ENCODE measurements at places on chromosomes 7 and 10.

DNA sequence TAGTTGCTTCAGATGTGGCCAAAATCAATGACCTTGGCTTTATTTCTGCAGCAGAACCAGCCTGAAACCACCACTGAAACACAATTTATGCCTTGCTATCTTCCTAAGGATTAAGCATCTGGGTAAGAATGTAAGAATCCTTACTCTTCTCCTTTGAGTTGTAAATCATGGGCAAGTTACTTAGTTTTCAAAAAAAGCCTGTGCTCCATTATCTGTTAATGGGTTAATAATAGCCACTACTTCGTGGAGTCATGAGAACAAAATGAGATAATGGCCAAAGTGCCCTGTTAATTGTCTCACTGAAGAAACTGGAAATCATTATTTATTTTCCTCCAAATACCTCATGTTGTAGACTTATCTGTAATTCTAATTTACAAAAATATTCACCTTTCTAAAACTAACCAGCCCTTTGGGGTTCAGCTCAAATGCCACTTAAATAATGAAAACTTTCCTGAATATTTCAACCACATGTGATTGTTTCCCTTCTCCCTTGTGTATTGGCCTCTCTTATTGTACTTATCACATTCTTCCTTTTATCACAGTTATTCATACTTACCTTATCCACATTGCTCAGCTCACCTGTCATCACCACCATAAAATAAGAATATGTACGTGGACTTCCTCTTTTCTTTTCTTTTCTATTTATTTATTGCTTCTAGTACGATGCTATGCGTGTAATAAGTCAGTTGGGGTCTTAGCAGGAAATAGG, 2.0 kb upstream of the AASS start:
- no peak for DNase-seq

DNA sequence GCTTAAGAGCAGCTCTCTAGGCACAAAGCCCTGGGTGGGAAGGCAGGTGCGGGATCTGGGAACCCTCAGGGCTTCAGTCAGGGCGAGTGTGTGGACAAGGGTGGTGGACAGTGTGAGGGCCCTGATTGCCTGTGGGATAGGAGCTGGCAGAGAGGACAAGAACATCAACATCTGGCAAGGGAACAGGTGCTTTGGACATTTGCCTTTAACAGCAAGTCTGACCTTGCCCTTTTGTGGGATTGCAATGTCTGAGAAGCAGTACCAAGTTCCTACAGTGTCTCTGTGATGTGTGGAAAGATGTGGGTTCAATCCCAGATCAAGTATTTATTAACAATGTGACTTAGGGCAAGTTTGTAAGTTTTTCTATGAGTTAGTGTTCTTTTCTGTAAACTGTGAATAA, 46.7 kb downstream of the TFAM start:
- no peak for DNase-seq

- DNase-seq, result no peak
These were observed 170.1 kb downstream of the TMEM26 start for GRCh38 chr10:61283066-61283465.

DNA sequence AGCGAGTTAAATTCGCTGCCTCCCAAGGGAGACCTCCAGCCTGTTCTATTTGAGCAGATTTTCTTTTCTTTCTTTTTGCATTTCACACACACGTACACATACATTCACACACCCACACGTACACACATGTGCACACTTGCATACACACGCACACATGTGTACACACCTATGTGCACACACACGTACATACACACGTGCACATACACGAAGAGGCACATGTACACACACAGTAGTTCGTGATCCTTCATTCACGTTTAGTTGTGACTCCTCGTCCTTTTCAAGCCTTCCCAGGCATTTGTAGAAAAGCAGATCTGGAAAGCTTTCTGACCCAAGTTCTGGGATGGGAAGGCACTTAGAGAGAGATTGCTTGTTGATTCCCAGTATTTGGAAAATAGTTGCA, 290.8 kb upstream of the COBL start:
- no peak for DNase-seq

- peak; percentile 50 for DNase-seq
These were observed 559 bp downstream of the DBF4 start for GRCh38 chr7:87876869-87877234.

DNA sequence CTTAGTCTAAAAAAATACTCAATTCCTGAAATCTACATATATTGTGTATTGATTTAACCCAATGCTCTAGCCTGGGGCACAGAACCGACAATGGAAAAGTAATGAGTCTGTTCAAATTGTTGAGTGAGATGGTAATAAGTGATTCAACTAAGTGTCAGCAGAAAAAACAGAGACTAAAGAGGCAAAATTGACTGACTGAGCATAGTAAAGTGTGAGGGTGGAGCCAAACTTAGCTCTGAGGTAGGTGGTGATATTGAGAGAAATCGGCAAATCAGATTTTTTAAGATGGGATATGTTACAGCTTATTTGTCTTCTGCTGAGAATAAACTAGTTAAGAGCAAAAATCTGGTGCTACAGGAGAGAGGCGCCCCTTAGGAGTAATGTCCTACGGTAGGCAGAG, 764.0 kb upstream of the LRRN3 start:
- DNase-seq, result no peak

DNA sequence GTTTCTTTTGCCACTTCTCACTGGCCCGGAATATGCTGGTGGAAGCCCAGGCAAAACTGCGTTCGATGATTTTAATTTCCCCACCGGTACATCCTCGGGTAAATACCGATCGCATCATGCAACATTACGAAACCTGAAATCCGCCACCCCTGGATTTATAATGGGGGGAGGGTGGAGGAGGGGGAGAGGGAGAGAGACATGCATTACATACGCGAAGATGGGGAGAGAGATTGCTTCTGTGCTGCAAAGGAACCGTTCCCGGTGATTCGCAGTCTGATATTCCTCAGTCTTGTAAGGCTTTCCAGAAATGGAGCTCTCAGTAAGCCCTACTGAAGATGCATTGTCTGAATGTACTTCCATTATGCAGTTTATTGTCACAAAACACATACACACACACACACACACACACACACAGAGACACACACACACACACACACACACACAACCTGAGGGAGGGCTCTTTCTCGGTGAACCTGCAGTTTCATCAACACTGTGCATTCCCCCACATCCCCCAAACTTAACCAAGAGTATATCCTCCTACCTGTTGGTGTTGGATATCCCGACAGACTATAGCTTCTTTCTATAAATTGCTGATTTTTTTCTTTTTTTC, 741 bp downstream of the GPR85 start:
- no peak for DNase-seq

- DNase-seq, result no peak
These were observed 23.0 kb upstream of the SVIL start for GRCh38 chr10:29657719-29658274.

DNA sequence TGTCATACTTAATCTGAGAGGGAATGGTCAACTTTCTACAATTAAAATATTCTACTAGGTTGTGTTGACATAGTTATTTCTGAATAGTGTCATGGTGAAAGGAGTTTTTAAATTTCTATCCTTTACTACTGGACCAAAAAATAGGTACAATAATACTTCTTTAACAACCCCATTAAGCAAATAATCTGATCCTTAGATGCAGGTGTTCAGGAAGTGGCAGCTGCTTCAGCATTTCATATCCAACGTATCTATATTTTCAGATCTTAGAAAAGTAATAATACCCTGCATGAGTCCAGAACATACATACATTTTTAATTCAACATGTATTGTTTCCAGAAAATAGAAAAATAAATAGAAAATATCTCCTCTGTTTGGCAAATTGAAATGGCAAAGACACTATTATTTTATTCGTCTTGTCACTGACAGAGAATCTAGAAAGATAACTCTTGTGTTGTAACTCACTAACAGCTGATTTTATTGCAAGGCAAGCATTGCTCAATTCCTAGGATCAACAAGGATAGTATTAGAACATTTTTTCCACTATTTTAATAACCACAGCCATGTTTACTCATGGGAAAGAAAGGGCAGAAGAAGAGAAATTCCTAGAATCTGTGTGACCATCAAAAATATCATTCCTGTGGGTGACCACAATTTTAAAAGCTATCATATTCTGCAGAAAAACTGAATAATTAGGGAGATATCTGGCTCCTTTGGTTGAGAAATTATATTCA, 159.3 kb upstream of the CNTNAP2 start:
- DNase-seq, result no peak

DNA sequence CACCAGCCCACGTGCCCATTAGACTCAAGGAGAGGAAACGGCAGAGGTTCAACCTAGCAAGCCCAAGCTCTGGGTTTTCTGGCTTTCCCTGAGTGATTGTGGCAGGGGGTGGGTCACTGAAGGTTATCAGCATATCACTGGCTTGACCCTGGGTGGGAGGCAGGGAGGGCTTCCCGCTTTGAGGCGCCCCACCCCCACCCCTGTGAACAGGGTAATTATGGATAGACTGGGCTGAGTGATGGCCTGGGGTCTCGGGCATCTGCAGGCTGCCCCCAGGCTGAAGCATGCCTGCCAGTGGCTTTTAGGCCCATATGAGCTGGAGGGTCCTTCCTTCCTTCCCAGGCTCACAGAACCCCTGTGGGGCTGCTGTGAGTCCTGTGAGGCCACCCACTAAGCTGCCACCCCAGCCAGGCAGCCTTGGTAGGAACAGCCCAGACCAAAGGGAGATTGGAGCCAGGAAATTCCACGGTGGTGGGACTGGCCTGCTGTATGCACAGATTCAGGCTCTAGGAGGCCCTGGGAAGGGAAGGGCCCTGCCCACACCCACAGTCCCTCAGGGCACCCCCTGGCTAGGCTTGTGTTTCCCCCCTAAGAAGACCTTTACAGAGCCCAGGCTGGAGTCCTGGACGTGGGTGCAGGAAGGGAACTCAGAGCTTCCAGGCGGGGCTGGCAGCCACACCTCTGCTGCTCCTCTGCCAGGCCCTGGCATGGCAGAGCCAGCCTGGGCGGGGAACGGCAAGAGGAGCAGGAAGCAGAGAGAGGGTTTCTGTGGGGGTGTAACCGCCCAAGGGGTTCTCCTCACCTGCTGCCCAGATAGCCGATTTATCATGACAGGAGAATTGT, 33.1 kb downstream of the GPRIN2 start:
- DNase-seq, result no peak

GRCh38 chr10:24153031-24153430, 55.9 kb upstream of the KIAA1217 start:
- DNase-seq, result no peak

GRCh38 chr10:111875725-111876124, 307.8 kb downstream of the GPAM start:
- no peak for DNase-seq

DNA sequence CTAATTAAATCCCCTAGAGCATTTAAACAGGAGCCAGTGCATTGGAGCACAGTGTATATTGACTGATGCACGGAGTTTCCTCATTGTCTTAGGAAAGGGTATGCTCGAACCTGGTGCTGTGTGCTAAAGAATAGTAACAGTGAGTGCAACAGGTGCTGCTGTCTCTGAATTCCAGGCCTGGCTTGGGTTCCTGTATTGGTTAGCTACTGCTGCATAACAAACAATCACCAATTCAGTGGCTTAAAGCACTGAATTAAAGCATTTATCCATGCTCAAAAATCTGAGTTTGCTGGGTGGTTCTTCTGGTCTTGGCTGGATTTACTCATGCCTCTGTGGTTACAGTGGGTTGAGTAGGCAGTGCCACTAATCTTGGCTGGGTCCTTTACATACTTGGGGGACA, 1.8 kb upstream of the PNLIPRP1 start:
- no peak for DNase-seq

- DNase-seq, result no peak
These were observed 240.3 kb downstream of the IPMK start for GRCh38 chr10:58027426-58027825.

GRCh38 chr10:118835682-118836326, 81.0 kb upstream of the CACUL1 start:
- DNase-seq, result peak; percentile 16

GRCh38 chr7:44117801-44118429, 5.4 kb downstream of the POLD2 start:
- DNase-seq, result no peak

DNA sequence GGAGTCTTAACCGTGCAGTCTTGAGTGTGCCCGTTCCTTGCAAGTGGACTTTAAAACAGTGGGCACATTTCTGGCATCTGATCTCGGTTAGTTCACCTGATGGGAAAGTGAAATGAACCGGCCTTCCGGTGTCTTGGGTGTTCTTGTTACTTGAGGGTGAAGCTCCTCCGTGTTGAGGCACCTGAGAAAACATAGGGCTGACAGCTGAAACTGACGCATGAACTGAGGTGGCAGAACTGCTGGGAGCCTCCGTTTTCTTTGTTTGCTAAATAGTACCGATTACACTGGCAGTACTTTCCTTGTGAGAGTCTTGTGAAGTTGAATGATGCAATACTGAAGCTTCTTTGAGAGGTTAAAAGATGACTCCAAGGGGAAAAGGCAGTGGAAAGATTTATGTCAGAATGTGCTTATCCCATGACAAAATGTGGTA, 62.8 kb upstream of the SAMD8 start:
- no peak for DNase-seq

GRCh38 chr10:30364345-30365268, 15.5 kb upstream of the MTPAP start:
- DNase-seq, result no peak

GRCh38 chr7:12643001-12643643, 44.3 kb upstream of the ARL4A start:
- no peak for DNase-seq

GRCh38 chr7:30831936-30832335, 60.7 kb downstream of the MINDY4 start:
- DNase-seq, result no peak

DNA sequence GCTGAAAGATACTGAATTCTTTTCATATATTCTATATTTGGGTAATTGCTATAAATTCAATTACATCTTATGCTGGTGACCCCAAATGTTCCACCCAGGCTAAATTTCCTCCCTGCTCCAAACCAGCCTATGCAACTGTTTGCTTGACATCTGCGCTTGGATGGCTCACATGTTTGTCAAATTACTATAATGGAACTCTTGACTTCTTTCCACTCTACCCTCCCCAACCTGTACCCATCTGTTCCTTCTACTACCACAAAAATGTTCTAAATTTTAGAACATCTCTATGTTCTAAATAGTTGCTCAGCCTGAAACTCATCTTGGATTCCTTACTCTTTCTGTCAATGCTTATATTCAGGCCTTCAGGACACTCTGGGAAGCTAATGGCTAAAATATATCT, 249.9 kb upstream of the SMIM30 start:
- no peak for DNase-seq

GRCh38 chr10:53719658-53720057, 947.1 kb upstream of the MBL2 start:
- DNase-seq, result no peak

- DNase-seq, result no peak
These were observed 125.3 kb upstream of the STARD3NL start for GRCh38 chr7:38052786-38053185.

GRCh38 chr7:128453836-128454804, 1.6 kb upstream of the HILPDA start:
- no peak for DNase-seq

DNA sequence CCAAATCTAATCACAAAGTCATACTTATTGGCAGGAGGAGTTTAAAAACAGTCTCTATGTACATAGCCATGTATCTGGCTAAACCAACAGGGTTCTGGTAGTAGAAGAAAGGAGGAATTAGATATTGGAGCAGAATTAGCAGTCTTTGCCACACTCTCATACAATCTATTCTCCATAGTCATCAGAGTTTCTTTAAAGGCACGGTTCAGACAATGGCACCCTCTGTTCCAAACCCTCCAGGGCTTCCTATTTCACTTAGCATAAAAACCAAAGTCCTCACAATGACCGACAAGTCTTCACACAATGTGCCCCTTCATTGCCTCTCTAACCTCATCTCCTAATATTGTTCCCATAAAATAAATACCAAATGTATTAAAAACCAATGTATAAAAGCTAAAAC, 12.7 kb downstream of the ZNF438 start:
- DNase-seq, result no peak

All from NCI-H2171 (cell line).